SK-MEL-5 (cell line): ENCODE measurements at places on chromosomes 1 and 21.

GRCh38 chr1:69700770-69701169 is 133.0 kb downstream of the LRRC7 start:
- DNase-seq: peak; percentile 65

DNA sequence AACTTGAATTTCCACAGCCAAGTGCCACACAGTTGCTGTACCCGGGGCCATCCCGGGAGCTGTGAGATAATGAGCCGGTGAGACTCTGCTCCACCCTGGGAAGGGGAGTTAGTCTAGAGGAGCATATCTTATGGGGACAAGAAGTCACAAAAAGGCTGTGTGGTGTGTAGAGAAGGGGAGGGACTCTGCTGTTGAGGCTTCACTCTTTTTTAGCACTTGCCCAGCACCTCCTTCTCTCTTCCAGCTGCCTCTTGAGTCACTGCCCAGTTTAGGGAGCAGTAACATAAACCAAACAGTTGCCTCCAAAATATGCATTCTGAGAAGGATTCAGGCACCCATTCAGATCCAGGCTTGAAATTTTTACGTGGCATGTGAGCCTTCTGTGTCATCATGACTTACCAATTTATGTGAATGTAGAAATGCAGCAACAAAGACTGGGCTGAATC is 744 bp upstream of the WDR26 start:
- DNase-seq: peak; percentile 32

- no peak for DNase-seq
Observed at GRCh38 chr1:181548497-181548896, 65.2 kb downstream of the CACNA1E start.

- DNase-seq: no peak
Observed at GRCh38 chr1:22258698-22259097, 115.8 kb upstream of the WNT4 start.

DNA sequence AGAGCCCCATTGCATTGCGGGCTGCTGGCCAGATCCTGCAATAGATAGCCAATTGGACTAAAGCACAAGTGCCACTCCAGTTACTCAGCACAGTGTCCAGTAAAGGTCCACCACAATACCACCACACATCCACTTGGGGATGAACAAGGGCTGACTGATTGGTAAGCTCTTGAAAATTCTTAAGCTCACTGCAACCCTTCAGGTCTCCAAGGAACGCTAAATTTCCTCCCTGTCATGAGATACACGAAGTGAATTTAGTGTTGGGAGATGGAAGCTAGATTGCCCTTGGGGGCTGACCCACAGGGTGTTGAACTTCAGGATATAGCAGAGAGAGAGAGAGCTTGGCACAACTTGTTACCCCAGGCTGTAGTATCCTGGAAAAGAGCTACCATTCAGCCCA is 9.8 kb upstream of the AADACL3 start:
- DNase-seq: no peak

DNA sequence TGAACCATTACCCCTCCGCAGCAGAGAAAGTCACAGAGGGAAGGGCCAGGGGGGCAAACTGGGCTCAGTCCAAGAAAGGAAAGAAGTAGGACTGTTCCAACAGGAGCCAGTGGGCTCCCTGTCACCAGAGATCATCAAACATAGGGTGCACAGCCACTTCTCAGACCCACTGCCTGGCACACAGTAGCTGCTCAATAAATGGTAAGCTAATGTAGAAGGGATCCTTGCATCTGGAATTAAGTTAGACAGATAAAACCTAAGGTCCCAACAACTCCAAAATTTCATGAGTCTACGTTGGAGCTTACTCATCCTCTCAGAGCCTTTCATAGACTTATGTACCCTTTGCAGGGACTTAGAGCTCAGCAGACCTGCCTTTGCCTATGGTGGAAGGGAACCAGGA is 3.5 kb downstream of the BLACAT1 start:
- no peak for DNase-seq

- DNase-seq: peak; percentile 89
Observed at GRCh38 chr1:7207875-7208646, 422.8 kb downstream of the CAMTA1 start.

DNA sequence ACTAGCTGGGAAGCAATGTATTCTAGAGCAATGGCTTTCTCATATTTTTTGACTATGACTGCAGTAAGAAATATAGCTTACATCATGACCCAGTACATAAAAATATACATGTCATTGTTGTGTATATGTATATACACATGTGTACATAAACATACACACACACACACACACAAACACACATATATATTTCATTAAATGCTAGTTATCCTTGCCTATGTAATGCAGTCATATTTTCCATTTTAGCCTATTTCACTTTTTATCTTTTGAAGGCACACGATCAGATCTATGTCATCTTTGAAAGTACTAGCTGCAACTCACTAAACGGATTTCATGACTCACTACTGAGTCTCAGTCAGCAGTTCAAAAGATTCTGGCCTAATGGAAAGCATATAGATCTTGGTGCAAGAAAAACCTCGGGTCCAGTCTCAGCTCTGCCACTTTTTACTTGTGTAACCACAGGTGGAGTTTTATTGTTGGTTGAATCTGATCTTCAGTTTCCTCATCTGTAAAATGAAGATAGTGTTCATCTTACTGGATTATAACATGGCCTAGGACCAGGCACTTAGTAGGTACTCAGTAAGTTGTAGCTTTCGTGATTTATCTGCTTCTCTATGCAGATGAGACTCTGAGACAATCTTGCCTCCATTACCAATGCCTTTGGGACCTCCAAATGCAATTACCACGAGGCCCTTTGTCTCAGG is 325.6 kb downstream of the RRAGC start:
- DNase-seq: no peak

DNA sequence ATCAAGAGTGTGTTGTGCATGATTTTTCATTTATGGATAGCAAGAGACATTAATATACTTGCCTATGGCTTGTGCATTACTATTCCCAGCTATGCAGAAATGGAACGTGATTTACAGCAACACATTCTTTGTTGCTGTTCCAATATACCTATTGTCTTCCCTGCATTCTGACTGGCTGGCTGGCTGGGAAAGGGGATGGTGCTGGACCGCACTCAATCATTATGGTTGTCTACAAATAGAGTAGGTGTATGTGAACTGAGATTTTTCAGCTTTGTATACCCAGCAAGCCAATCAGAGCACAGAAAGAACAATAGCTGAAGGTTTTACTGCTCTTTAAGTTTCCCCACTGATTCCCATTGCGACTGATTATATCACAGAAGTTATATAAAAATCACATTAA is 167.5 kb downstream of the ATG4C start:
- no peak for DNase-seq

GRCh38 chr1:74731399-74732052 is 1.3 kb downstream of the CRYZ start:
- DNase-seq: no peak

DNA sequence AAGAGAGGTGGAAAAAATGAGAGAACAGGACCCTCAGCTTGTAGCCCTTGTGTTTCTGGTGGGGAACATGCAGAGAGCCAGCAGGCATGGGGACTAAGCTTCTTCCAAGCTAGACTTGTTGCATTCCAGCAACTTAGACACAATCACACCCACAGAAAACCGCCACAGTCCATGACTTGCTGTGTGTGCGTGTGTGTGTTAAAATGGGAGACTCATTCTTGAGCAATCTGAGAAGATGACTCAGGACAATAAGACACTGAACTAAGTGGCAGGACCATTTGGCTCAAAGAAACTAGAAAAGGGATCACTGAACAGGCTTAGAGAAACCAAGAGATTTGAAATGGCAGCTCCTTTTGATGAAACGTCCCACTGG is 78.0 kb downstream of the HLX start:
- DNase-seq: no peak

- DNase-seq: peak; percentile 52
Observed at GRCh38 chr21:36966066-36966820, at the start of gene HLCS. HLCS (minus strand) TSS chr21:36966669; CDS start chr21:36966638, 31 bp downstream.

- no peak for DNase-seq
Observed at GRCh38 chr1:116390195-116390594, 17.2 kb downstream of the ATP1A1 start.

- DNase-seq: no peak
Observed at GRCh38 chr1:116255486-116256285, 117.4 kb upstream of the ATP1A1 start.

- peak; percentile 19 for DNase-seq
Observed at GRCh38 chr1:223776075-223776814, 63.9 kb downstream of the CAPN2 start.

DNA sequence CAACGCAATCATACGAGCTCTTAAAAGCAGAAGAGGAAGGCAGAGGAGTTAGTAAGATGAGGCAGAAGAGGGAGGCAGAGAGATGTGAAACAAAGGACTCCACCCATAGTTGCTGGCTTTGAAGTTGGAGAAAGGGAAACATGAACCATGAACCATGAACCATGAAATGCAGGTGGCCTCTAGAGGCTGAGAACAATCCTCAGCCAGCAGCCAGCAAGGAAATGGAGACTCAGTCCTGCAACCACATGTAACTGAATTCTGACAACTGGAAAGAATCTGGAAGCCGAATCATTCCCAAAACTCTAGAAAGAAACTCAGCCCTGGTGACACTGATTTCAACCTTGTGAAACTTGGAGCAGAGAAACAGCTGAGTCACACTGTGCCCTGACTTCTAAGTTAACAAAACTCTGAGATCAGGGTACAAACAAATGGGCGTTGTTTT is 10.1 kb downstream of the DIPK1A start:
- peak; percentile 28 for DNase-seq

GRCh38 chr1:204983136-204983535 is 59.9 kb upstream of the CNTN2 start:
- no peak for DNase-seq

DNA sequence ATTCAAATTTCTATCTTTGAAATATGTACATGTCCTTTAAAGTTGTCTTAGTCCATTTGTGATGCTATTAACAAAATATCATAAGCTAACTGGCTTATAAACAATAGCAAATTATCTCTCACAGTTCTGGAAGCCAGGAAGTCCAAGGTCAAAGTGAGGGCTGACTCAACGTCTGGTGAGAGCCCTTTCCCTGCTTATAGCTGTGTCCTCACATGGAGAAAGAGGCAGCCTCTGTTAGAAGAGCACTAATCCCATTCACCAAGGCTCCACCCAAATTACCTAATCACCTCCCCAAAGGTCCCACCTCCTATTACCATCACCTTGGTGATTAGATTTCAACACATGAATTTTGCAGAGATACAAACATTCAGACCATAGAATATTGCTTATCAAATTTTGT is 450.1 kb upstream of the BEND5 start:
- no peak for DNase-seq

DNA sequence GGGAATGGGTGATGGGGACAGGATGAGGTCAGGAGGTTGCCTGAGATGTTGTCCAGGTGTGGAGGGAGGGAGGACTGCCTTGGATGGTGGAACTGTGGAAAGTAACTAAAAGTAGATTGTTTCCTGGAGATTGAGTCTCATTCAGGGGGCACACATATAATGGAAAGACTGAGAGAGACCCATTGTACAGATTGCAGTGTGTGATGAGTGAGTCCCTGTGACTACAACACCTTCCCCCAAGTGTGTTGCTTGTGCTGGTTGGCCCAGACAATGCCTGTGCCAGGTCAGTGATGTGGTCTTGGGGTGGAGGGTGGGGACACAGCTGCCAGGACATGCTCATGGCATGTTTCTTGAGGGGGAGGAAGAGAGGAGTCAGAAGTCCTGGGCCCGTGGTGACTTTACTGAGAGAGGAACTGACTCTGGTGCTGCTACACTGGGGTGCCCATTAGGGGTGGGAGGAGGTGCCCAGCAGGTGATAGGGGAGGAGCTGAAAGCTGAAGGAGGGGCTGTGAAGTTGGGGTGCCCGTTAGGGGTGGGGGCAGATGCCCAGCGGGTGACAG is 5.2 kb downstream of the SNAP47 start:
- DNase-seq: no peak

GRCh38 chr1:167165948-167166689 is 54.6 kb upstream of the POU2F1 start:
- no peak for DNase-seq

GRCh38 chr1:156515956-156516355 is 15.4 kb upstream of the MEF2D start:
- DNase-seq: no peak

DNA sequence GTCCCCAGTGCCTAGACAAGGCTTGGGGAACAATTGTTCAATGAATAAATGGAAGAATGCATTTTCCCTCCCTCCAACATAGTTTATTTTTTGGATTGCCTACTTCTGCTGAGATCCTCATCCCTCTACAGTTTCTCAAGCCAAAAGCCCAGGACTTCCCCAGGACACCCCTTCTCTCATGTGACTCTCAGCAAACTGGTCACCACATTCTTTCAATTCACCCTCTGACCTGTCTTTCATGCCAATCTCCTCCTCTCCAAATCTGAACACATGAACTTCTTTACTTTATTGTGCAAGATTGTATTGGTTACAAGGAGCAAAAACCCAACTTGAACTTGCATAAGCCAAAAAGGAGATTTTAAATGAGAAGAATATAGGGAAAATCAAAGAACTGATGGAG is 103.2 kb upstream of the JUN start:
- DNase-seq: no peak

DNA sequence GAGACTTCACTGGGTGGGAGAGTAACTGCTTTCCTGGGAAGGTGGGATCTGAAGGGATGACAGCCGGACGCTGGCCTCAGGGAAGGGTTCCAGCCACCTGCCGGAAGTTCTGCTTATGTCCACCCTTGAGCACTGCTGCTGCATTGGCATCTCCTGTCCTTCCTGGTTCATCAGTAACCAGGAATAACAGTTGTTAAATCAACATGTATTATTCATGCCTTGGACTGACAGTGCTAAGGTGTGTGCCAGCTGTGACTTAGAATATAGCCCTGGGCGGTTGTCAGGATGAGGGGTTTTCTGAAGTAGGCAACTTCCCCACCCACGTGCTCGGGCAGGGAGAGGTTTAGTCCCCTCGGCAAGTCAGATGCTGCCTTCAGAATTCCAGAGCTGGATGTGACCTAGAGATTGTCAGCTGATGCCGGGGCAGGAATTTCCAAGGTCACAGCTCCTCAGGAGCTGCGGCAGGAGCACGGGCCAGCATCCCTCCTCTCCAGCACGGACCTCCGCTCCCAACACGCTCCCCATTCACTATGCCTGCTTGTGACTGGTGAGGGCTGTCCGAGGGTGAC is 17.9 kb downstream of the CLDN14 start:
- no peak for DNase-seq

DNA sequence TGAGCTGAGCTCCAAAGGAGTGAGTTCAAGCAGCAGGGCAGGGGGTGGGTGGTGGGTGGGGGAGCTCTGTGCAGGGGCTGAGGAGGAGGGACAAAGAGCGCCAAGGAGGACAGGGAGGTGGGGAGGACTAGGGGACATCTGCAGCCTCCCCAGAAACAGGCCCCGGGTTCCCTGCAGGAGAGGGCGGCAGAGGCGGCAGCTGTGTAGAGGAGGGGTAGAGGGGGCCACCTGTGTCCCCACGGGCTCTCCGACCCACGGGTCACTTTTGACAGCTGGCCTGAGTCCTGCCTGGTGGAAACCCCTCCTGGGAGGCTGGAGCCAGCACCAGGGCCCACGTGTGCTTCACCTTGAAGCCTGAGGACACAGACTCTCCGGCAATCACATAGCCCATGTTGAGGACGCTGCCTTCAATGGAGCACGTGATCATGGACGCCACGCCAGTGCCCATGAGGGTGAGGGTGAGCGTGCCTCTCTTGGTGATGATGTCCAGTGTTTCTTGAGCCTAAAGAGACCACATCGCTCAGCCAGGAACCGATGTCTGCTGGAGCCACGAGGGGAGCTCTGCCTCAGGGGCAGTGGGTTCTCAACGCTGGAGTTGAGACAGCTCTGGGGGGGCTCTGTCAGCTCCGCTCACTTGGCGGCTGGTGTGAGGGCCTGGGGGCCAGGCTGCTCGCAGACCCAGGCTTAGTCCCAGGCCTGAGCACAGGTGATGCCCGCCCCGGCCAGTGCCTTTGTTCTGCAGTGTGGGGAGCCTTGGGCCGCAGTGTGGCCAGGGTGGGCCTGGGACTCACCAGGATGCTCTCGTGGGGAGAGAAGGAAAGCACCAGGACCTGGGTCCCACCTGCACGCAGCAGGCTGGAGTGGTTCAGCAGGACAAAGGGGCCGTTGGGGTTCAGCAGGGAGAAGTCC is 6.6 kb upstream of the TMEM52 start:
- DNase-seq: no peak
